ENCODE measurements at places on chromosomes 6 and 20.

DNA sequence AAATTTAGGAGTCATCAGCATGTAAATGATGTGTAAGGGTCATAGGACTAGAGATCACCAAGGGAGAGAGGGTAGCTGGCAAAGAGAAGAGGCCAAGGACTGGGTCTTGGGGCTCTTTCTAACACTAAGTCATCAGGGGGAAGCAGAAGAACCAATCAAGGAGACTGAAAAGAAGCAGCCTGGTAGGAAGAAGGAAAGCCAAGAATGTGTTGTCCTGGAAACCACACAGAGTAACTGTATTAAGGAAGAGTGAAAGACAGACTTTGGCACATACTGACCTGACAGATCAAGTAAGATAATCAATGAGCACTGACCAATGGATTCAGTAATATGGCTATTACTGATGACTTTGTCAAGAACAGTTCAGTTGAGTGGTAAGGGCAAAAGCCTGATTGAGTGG, 42.3 kb upstream of the LAMA4 start:
- DNase-seq: no peak

DNA sequence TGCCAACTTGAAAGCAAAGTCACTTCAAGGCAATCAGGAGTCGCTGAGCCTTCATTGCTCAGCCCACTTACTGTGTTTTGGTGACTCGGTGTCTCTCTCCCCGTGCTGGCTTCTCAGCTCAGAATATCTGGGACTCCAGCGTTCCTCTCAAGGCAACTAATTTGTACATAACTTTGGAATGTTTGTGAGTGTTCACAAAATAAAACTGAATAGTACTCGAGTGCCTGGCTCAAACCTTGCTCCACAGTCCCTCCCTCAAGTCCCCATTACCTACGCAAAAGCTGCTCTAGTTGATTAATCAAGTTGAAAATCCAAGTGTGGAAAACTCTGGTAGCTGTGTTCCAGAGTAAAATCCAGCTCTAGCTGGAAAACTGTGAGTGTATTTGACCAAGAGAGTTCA, 8.6 kb downstream of the IPCEF1 start:
- no peak for DNase-seq

- DNase-seq: no peak
Observed at GRCh38 chr6:122622479-122622878, 12.3 kb downstream of the PKIB start.

GRCh38 chr6:34566830-34567546, 10.9 kb upstream of the SPDEF start:
- no peak for DNase-seq

DNA sequence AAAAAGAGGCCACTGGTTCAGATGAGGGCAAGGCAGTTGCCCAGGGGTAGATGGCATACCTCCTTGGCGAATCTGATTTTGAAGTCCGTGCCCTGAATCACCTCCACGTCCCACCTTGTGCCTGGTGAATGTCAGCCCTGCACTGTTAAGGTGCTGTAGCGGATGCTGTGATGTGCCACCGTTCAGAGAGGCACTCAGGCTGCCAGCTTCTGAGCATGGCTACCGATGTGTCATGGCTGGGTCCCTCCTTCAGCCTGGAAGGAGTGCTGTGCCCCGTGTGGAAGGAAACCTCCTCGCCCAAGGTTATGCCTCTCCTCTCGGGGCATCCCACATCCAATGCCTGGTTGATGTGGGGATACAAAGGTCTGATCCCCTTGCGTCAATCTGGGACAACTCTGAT, 43.6 kb downstream of the UST start:
- no peak for DNase-seq

DNA sequence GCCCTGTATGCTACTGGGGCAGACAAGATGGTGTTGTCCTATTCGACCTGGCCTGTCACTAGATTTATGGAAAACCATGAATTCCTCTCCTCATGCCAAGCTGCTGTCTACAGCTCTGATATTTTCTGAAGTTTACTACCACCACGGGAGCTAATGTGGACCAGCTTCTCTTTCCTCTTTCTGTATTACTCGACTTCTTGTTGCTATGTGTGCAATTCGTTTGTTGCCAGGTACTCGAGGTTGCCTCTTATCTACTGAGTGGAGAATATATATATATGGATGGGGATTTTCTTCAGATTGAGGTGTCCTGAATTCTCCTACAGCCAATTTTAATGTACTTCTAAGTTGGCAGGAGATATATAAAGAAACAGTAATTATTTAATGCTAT, 34.7 kb downstream of the MAN1A1 start:
- DNase-seq: no peak

DNA sequence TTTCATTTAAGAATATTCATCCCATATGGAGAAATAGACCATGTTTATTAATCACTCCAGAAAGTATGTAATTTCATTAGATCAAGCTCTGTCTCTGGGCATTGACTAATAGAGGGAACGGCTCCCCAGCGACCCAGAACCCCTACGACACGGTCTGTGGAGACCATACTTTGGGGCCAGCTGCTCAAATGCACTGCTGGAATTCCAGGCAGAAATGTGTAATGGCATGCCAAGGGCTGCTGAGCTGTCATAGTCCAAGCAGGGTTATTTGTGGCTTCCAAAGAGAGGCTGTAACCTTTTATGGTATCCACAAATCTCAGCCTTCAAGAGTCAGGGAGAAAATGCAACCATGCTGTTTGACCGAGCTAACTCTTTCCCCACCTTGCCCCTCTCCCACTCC, 755.8 kb downstream of the DHX35 start:
- no peak for DNase-seq

DNA sequence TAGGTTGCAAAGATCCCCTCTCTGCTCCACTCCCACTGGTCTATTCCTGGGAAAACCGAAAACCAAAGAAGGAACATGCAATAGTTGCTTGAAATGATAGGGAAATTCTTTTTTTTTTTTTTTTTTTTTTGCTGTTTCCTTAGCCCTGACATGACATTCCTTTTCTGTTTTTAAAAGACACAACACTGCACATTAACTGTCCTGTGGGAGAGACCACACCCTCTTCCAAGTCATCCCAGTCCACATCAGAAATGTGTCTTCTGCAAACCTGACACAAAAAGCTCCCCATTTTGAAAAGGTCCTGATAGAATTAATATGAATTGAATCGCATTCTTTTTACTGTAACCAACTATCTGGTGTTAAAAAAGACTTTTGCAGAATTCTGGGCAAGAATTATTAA, 43.4 kb upstream of the RIPOR2 start:
- no peak for DNase-seq

All from NCI-H2029 treated with DMSO at 0.1 percent for 48 hours (cell line).